Left ventricle myocardium superior (tissue), 1 donor: ENCODE measurements at places on chromosomes 12 and 14. TPM values are rescaled to one million over a fixed set of nuclear protein-coding genes. Genes with fewer than 3 reads are reported as not detected.

- DNase-seq = no peak
Measured at GRCh38 chr12:60475825-60476224, 880.0 kb downstream of the SLC16A7 start.

DNA sequence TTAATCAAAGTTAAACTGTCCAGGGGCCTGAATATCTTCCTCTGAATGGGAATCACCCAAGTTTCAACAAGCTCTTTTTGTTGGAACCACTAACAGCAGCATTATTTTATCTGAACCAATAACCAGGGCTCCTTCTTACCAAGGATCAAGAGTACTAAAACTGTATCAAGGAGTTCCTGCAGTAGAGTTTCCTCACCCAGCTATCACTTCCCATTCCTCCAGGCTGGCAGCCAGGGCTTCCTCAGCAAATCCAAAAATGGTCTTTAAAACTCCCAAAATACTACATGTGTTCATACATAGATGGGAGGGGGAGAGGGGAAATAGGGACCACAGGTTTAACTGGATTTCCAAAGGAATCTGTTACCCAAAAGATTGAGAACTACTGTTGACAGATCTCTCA lies 10.5 kb downstream of the FMNL3 start:
- DNase-seq = no peak

The TMCC3 gene
- 2.2 TPM for total RNA-seq

The UBE3B gene
- 58.1 TPM for total RNA-seq

DNA sequence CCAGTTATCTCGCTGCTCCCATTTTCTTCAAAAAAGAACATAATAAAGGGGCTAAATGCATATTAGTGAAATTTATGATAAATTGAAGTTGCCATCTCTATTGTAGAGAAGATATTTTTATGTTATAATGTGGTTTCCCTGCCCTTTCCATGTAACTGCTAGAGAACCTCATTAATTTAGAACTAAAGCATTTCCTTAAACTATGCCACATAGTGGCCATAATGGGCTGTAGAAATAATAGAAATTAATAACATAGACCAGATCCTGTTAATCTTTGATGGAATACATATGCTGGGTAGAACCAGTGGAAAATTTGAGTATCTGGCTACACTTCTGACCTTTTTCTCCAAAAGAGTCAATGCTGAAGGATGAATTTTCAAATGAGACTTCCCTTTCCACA lies 376.7 kb downstream of the PDZRN4 start:
- no peak for DNase-seq

The PUS1 gene
- 5.6 TPM for total RNA-seq

The ADAMTS20 gene
- total RNA-seq = not detected

DNA sequence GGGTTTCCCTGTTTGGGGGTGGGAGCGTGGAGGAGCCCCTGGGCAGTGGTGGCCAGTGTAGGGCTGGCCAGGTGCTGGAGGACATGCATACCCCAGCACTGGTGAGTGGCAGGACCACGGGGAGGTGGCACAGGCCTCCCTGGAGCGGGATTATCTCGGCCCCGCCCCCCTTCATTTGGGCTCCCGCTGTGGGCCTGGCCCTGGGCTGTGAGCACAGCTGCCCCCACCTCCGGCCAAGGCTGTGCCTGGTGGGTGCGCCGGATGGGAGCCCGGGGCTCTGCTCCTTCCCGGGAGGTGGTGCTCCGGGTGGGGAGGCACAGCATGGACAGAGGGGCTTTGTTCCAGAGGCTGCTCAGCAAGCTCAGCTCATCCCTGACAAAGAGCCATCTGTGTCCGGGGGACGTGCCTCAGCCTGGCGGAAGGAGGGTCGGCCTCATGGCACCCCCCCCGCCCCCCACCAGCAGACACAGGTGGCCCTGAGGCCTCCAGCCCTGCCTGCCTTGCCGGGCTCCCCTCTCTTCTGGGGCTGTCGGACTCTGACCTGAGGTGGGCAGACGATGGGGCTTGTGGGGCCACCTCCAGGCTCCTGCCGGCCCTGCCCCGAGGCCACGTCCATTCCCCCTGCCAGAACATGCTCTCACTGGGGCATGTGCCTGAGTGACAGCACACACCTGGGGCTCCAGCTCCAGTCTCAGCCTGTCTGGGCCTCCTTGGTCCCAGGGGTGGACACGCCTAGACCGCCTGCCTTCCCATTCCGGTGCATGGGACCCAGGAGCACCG lies 8.4 kb downstream of the TEDC1 start:
- DNase-seq = no peak
